Stimulated activated CD4-positive, alpha-beta T cell treated with anti-CD3 and anti-CD28 coated beads, Interleukin-15, amount 100 ng/mL, for 48 hours (primary cell): ENCODE measurements at places on chromosomes 11 and 22.

- DNase-seq = no peak
These were observed 22.1 kb upstream of the ASCC2 start for GRCh38 chr22:29860006-29860766.

- no peak for DNase-seq
These were observed 141.0 kb downstream of the ARHGAP20 start for GRCh38 chr11:110571081-110571720.

DNA sequence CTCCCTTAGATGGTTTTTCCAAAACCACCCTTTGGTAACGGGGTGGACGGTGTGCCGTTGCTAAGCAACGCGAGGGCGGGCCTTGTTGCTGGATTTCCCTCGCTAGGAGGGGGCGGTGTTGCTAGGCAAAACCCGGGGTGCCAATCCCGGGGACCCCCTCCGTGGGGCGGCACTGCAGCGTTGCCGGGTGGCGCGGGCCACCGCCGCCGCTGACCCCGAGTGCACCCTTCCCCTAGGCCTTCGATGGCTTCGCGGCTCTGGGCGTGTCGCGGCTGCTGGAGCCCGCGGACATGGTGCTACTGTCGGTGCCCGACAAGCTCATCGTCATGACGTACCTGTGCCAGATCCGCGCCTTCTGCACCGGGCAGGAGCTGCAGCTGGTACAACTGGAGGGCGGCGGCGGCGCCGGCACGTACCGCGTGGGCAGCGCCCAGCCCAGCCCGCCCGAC lies 8.9 kb downstream of the EHBP1L1 start:
- no peak for DNase-seq

- DNase-seq = peak; percentile 23
These were observed 1.6 kb downstream of the DIXDC1 start for GRCh38 chr11:111938687-111939160.

DNA sequence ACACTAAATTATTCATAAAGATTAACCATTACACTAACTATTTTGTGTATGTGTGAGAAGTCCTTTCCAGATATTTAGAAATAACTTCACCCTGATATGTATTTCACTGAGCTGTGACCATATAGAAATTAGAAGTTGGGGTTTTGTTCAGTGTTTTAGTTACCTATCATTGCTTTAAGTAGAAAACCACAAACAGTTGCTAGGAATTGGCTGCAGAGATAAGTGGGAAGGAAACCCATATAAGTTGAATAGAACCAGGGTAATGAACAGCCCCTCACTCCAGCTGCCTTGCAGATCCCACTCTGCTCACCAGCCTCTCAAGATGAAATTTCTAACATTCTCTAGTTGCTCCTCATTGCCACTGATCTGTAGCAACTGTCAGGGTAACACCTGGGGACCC lies 10.3 kb downstream of the SRSF8 start:
- DNase-seq = no peak

DNA sequence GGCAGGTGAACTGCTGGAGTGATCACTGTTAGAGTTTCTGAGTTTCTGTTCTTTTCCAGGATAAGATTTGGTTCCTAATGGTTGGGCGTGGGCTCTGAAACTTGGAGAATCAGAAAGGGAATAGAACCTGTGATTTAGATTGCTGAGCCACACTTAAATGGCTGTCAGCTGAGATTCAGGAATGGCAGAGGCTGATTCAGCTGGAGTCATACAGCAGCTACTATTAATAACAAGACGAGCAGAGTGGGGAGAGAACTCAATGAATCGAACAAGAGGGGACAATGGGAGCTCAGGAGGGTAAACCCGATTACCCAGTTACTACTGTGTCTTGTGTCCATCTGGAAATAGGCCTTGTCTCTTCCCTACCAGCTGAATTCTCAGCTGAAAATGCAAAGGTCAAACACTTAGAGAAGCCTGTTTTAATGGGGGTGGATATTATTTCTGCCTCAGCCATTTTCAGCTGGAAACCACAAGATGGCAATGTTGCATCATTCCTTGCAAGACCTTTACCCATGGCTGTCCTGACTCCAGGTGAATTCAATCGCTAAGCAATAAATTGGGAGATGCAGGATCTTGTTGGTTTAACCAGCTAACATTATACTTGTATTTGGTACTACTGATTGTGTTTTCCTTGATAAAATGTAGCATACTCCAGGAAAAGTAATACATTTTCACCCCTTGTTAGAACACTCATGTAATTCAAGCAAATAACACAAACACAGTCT lies 104.5 kb upstream of the RAG2 start:
- no peak for DNase-seq

GRCh38 chr11:97345032-97345431 lies 955.2 kb downstream of the JRKL start:
- DNase-seq = no peak

DNA sequence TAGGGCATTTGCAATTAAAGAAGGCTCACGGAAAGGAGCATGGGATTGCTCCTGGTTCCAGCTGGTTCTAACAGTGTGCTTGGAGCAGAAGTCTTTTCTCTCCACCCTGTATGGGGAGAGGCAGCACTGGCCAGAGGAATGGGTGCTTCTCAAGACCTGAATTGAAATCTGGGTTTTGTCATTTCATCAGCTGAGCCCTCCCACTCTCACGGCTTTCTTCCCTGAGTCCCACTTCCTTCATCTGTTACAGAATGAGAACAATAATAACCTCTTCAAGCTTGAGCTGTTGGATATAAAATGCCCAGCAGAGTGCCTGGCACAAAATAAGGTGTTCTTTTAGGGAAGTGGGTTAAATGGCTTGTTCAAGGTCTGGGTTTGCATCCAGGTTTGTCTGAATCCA lies 17.2 kb downstream of the CNTF start:
- no peak for DNase-seq

DNA sequence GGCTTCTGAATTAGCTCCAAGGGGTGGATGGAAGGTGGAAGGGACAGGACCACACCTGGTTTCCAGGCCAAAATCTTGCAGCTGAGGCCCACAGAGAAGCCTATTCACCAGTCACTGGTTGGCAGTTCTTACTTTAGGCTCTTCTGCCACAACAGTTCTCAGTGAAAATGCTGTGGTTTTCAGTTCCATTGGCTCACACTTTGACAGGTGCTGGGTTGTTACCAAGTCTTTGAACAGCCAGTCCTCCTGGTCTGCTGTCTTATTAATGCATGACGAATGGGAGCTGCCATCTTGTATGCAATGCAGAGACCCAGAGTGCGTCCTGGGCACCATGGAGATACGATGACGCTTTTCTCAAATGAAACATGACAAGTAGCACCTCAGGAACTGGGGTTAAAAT lies 232.0 kb upstream of the ZBED5 start:
- DNase-seq = no peak

- DNase-seq = no peak
These were observed 34.2 kb downstream of the MRGPRD start for GRCh38 chr11:68946416-68947090.

- no peak for DNase-seq
These were observed 6.2 kb downstream of the SRSF8 start for GRCh38 chr11:95072948-95073347.

DNA sequence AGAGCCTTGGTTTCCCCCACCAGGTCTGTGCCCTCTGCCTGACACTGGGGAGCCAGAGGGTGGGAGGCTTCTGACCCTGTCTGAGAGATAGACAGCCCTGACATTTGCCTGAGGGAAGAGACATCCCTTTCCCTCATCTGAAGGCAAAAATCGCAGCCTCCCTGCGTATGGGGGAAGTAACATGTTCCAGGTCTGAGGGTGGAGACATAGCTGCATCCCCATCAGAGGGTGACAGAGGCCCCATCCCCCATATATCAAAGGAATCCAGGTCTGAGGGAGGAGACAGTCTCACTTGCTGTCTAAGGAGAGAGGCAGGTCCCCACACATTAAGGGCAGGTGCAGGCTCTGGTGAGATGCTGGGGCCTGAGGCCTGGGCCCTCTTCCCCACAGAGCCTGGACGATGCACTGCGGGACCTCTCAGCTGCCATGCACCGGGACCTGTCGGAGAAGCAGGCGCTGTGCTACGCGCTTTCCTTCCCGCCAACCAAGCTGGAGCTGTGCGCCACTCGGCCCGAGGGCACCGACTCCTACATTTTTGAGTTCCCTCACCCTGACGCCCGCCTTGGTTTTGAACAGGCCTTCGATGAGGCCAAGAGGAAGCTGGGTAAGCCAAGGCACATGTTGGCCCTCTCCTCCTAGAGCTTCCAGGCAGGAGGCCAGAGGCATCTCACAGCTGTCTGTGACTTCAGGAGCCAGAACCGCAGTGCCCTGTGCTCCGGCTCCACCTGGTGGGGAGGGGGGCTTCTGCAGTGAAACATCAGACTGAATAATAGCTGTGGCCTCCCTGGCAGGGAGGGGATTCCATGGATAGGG lies 16.1 kb upstream of the RELT start:
- DNase-seq = no peak

- no peak for DNase-seq
These were observed 29.8 kb downstream of the MUC6 start for GRCh38 chr11:1006762-1007161.

- DNase-seq = no peak
These were observed 29.3 kb downstream of the SLN start for GRCh38 chr11:107682572-107682971.

DNA sequence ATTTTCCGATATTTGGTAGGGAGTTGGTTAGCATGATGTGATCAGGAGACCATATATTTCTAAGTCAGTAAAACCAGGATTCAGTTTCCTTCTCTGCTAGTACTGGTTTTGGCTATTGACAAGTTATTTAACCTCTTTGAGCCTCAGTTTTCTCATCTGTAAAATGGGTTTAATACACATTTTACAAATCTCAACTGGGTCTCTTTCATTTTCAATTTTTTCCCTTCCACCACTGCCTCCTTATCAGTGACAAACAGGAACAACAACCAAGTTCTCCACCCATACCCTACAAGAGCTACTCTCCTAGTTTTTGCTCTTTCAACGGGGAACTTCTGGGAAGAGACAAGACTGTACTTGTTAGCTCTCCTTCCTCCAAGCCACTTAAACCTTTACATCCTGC lies 6.2 kb upstream of the APLP2 start:
- no peak for DNase-seq

- peak; percentile 69 for DNase-seq
These were observed 11.0 kb upstream of the UCP3 start for GRCh38 chr11:74019860-74020259.

- no peak for DNase-seq
These were observed 17.2 kb downstream of the BRD1 start for GRCh38 chr22:49810363-49811019.

DNA sequence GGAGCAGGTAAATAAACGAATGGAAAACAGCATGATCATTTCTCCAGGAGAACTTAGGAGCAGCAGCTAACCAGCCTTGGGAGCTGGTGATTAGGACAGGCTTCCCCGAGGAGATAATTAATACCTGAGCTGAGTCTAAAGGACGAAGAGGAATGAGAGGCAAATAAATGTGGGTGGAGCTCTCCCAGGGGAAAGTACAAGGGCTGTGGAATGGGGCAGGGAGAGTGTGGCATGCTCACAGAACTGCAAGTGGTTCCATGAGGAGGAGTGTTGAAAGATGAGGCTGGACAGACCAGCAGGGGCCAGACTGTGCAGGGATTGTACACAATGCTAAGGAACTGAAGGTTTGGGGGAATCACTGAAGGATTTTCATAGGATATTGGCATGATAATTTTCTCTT lies 14.2 kb upstream of the TLCD5 start:
- no peak for DNase-seq

DNA sequence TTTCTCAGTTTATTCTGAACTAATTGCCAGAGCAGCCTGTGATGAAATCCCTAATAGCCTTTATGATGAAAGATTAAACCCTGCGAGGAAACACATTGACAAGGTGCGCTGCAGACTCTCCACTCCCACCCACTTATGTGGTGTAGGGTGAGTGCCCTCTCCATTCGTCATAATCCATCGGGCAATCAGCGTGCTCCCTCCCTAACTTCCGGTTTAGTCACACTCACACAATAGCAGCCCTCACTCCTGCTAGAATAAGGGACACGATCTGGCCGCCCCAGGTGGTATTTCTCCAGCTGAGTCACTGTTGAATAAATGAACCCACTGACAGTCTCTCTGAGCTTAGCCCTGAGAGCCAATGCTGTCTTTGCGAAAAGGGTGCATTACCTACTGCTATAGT lies 188.3 kb downstream of the OPCML start:
- DNase-seq = no peak

GRCh38 chr11:104380358-104380757 lies 216.4 kb upstream of the PDGFD start:
- no peak for DNase-seq

DNA sequence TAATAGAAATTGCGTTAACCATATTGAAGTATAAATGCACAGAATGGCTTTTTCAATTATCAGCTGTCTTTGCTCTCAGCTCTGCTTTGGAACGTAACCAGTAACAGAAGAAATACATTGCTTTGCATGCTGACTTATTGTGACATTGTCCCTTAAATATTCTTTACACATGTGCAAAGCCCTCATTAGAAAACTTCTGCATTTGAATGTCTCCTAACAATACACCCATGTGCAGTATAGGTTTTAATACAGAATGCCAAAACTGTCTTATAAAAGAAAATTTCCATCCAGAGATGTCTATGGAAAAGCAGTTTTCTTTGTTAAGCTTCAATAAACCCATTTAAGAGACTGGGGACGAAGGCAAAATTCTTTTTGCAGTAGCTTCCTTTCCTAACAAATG lies 560.3 kb upstream of the CHORDC1 start:
- DNase-seq = no peak

DNA sequence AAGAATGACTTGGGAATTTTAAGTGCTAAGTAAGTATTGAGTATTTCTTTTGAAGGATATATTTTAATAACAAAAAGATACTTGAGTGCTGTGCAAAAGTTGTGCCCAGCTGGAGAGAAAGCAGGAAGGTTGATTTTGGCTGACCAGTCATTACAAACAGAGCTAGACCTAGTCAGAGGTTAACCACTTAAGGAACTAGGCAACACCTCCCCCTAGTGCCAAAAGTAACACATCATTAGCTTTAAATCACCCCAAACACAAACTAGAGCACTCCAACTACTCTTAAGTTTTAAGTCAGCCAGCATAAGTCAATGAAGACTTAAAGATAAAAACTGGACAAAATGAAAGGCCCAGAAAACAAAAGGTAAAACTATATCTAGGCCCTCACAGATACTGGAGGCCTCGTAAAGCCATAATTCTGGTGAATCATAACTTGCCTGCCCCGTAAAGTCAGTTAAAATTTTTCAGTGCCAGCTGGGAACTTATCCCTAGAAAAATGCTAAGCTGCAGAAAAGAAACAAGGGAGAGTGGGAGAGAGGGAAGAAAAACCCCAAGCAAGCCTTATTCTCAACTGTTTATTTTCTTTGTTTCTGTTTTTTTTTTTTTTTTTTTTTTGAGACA lies 4.6 kb downstream of the TMEM9B start:
- DNase-seq = peak; percentile 21

GRCh38 chr11:34745195-34745594 lies 124.3 kb downstream of the EHF start:
- no peak for DNase-seq

GRCh38 chr11:68843703-68844312 lies 2.1 kb upstream of the CPT1A start:
- peak; percentile 72 for DNase-seq

DNA sequence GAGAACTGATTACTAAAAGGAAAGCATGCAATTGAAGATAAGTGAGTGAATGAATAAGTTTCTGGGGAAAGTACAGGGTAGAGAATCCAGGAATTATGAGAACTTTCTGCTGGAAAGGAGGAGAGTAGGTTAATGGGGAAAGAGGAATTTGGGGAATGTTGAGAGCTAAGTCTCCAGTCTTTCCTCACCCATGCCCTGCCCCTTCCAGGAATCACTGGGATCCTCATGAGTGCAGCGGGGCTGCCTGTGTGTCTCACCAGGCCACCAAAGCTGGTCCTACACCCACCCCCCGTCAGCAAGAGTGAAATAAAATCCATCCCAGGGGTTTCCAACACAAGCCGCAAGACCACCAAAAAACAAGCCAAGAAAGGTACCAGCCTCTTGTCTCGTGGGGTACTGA lies 17.0 kb downstream of the DTX4 start:
- DNase-seq = no peak
